ENCODE measurements at places on chromosomes 2 and 18. TPM values are rescaled to one million over a fixed set of nuclear protein-coding genes. Genes with fewer than 3 reads are reported as not detected.
A peak's percentile ranks its signal among the peaks of the same experiment; 100 is the strongest.

DNA sequence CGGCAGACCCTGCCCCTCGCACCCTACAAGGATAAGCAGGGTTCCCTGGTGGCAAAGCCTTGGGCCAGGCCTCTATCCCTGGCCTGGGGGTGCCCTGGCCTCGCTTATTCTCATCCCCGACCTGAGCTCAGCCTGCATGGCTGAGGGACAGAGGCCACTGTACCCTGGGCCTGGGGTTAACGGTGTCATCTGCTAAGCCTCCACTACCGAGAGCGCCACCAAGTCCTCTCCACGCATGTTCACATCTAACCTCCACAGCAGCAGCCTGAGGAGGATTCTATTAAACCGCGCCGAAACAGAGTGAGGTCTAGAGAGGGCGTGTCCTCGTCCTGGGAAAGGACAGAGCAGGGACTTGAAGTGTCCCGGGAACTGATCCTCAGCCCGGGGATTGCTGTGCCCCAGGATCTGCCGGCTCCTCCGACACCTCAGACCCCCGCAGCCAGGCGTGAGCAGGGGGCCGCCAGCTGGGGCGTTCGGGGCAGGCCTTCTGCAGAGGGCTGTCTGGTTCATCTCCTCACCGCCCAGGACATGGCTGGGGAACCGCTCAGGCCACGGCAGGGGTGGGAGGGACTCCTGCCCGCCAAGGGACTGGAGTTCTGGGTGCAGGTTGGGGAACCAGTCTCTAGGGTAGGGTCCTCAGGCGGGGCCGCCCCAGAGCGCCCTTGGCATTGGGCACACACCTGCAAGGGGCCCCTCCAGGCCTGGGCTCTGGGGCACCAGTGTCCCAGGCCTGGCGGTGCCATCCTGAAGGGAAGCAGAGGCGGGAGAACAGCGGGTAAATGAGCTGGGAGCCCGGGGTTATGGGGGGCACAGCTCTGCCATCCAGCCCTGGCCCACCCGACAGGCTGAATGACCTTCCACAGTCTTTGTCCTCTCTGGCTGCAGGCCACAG, 68.0 kb upstream of the SMAD7 start:
- DNase-seq = peak; percentile 6

DNA sequence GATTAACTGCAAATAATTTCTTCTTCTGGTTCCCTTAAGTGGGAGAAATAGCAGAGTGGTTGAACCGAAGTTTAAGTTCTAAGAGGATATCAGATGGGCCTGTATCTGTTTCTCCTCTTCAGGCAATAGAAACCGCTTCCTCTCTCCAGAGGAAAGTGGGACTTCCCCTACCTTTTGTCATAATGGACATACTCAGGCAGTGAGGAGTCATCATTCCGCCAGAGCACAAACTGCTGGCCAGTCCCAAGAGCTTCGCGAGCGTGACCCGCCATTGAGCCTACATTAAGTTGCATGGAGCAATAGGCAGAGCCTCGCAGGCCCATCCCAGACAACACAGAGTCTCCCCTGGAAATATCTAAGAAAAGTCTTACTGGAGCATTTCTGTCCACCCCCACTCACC, 158.9 kb downstream of the LDLRAD4 start:
- DNase-seq = no peak

DNA sequence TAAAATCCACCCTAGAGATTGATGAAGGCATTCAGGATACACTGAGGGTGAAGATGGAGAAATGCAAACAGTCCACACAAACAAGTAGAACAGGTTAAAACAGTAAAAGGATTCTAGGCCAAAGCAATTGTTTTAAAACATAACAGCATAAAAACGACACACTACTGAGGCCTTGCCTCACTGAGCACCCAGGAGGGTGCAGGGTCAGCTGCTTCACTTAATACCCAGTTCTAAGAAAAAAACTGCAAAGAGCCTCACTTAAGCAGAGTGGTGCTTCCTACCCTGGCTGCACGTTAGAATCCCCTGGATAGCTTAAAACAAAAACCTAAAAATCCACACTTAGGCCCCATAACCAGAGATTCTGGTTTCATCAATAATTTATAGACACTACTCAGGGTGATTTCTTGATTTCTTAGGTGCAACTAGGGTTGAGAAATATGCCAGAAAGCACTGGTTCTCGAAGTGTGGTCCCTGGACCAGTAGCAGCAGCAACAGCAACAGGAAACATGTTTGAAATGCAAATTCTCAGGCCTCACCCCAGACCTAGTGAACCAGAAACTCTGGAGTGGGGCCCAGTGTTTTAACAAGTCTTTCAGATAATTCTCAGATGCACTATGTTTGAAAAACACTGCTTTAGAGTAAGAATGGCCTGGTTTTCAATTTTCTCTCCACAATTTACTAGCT, 279.1 kb downstream of the ZEB2 start:
- no peak for DNase-seq

GRCh38 chr2:238339395-238339780, 19.1 kb downstream of the TRAF3IP1 start:
- no peak for DNase-seq

- peak; percentile 88 for DNase-seq
Observed at GRCh38 chr2:205925373-205926337, 160.3 kb downstream of the INO80D start.

DNA sequence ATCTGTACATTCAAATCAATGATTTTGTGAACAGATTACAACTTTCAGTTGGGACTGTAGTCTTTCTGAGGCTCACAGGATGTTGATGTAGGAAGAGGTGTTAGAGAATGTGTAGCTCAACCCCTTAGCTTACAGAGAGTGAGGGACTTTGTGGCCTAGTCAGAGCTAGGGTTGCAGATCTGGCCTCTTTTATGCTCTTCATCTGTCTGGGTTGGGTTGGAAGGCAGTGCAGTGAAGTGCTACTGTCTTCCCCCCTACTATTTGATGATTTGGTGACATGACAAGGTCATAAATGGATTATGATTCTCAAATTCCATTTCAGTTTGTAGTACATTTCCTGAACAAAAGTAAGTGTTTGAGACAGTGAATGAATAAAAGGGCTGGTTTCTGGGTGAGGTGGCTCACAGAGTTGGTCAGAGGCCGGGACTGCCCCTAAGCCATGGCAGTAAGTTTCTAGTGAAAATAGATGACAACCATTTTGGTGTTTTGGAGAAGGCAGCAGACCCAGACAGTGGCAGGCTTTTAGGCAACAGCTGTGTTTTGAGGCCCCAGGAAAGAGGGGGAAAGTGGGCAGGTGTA, 21.6 kb downstream of the MAP4K4 start:
- DNase-seq = no peak

- DNase-seq = no peak
Observed at GRCh38 chr2:240725266-240725665, 33.6 kb downstream of the AQP12A start.

DNA sequence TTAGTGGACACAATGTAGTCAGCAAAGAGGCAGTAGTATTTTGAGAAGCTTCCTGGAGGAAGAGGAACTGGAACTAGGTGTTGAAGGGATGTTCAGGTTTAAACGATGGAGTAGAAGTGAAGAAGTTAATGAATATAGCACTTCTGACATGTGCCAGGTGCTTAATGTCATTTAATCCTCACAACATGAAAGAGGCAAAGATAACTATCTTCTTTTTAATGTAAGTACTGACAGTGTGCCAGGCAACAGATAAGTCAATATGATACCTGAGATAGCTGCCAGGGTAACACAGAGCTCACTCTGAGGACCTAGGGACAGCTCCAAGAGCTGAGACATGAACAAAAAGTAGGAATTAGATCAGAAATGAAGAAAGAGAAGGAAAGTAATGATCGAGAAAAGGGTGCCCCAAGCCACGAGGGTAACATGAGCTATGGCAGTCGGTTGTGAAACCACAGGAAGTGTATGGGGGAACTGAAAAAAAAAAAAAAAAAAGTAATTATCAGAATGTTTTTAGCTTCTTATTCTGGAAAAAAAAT, 140.7 kb downstream of the RNF144A start:
- DNase-seq = no peak

DNA sequence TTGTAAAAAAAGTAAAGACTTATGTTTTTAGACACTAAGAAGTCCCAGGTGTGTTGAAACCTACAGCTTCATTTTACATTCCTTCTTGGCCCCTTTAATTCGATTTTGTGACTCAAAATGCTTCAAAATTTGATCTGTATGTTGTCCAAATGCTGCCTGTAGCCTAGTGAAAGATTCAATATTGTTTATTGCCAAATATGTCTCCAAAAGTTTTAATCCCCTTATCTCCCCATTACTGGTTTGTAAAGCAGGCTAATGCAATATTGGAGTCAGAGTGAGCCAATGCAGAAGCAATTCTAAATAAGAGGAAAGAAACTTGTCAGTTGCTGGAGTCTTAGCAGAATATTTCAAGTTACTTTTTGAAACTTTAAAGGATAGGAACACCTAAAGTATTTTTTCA, 287.0 kb upstream of the ZC3H15 start:
- DNase-seq = no peak

DNA sequence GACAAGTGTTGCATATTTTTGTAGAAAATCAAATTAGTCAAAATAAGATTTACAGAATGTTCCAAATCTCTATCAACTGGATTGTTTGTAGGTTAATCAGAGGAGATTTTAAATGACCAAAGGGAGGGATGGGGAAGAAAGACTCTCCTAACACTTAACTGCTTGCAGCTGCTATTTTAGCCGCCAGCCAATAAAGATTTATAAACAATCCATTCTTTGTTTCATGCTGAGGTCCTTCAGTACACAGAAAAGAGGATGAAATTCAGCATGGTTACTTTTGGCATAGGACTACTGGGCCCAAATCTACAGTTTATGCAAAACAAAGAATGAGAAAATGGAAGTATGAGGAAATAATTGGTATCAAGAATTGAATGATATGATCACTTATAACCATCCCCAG, 86.4 kb upstream of the FN1 start:
- DNase-seq = no peak

- DNase-seq = no peak
Observed at GRCh38 chr18:55236150-55236931, 277.1 kb upstream of the CCDC68 start.

DNA sequence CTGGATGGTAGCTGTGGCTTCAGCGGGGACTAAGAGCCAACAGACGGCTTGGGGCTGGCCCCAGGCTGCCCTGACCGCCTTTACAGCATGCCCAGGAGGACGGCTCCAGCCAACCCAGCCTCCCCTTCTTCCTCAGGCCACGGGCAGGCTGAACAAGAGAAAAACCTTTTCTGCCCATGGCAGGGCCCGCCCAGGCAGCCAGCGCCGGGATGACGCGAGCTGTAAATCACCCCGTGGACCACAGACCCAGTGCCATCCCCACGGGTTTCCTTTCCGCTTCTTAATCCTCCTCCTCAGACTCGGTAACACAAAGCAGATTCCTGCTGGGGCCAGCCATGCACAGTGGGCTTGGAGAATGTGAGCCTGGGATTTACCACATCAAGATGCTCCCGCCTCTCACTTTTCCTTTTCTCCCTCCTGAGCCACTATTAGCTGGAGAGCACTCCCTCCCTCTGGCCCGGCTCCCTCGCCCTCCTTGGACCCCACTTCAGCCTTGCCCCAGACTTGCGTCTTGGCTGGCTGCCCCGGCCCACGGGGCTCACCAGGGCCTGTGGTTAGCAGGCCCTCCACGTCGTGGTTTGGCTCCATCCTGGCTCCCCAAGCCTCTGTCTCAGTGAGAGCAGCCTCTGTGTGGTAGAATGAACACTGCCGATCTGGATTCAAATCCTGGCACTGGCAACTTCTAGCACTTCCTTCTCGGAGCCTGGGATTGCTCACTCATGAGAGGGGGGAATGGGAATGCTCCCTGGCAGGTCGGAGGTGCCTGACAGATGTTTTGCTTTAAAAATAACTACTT, 31.4 kb downstream of the ATOH8 start:
- peak; percentile 68 for DNase-seq

GRCh38 chr2:189370719-189371118, 70.6 kb upstream of the WDR75 start:
- DNase-seq = no peak

DNA sequence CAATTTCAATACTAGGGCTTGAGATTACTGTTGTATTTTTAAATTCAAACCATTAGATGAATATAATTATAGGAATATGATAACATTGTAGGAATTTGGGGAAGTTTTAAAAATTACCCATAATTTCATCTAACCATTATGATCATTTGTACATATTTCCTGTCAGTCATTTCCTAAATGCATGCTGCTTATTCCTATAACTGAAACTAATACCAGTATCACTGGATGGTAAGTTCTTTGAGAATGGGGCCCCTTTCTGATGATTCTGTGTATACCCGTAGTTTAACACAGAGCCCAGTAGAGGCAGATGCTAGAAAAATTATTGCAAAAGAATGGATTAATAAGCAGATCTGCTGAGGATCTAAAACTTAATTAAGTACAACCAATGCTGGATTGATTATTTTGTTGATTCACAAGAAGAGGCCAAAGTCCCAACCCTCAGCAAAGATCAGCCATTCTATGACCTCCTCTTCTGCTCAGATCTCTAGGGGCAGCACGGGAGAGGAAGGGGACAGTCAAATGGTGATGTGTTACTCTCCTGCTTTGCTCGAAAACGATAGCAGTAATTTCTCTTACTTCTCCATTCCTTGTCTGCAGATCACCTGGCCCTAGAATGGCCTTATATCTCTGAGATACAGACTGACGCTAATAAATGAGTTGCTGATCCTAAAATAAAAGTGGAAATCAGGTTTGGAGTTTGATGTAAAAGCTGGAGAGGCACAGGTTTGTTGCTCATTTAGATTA, 69.5 kb upstream of the PELI1 start:
- no peak for DNase-seq

DNA sequence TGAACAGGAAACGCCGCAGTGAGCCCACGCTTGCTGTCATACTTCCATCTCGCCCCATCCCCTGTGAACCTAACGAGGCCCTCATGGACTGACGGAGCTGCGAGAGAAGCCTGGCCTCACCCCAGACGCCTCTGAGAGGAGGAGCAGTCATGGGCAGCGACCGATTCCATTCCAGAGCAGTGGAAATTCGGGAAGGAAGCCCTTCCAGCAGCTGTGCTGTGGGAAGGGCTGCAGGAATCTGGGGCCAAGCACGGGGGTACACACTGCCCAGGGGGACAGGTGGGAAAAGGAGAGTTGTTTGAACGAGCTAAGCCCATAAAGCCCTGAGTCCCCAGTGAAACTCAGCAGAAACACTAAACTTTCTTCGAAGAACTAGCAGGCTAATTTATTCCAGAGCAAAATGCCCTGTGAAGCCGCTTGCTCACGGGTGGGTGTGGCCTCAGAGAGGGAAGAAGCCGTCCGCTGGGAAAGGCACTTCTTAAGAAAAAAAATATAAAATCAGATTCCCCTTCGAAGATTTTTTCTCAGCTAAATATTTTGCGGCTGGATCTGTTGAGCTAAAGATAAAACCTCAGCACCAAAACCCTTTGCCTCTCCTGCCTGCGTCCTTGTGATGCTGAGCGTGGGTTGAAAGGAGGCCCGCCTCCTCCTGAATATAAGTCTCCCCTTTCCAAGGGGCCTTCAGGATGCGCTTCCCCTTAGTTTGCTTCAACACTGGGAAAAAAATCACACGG, 38.2 kb downstream of the ANKMY1 start:
- DNase-seq = no peak

GRCh38 chr2:144063602-144064001, 456.3 kb downstream of the ZEB2 start:
- DNase-seq = no peak

Gene TWIST2
- 199 TPM for total RNA-seq

Gene ARHGAP28
- total RNA-seq = 11.3 TPM

Gene G6PC2
- total RNA-seq = 0.95 TPM

Gene MARCO
- not detected for total RNA-seq

Gene GKN2
- total RNA-seq = not detected

Gene UGT1A8
- total RNA-seq = not detected

Gene FSIP2
- total RNA-seq = under 0.01 TPM

Gene KCNG3
- total RNA-seq = 0.26 TPM

Gene COPS9
- total RNA-seq = 14.1 TPM

Gene COL3A1
- 350 TPM for total RNA-seq

Gene HOXD12
- not detected for total RNA-seq
